Activated T-cell treated with anti-CD3 and anti-CD28 coated beads for 4 hours (primary cell): ENCODE measurements at places on chromosomes 16 and 17.
A peak's percentile ranks its signal among the peaks of the same experiment; 100 is the strongest.

- peak; percentile 9 for DNase-seq
Observed at GRCh38 chr16:84013787-84014569, 28.6 kb downstream of the SLC38A8 start.

DNA sequence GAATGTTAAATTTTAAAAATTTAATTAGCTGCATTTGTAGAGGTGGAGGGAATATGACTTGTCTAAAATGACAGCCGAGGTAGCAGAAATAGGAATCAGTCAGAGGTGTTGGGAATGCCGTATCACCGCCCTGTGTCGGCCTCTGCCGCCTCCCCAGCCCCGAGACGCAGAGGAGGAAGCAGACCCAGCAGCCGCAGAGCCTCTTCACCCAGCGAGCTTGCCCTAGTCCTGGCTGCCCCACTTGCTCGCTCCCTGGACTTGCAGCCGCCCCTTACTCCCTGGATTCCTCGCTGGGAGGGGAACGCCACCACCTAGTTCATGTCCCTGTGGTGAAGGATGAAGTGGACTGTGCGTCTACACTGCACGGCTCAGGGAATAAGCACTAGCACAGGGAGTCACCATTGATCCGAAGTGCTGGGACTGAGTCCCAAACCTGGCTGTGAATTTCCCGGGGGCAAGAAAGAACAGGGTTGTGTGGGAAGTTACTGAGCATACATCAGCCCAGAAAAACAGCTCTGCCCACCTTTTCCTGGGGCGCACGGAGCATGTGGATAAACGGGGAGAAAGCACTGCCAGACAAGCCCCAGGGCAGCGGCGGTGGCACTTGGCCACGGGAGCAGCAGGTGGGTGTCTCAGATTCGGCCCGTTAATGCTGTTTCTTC lies 76.8 kb downstream of the RPTOR start:
- no peak for DNase-seq

DNA sequence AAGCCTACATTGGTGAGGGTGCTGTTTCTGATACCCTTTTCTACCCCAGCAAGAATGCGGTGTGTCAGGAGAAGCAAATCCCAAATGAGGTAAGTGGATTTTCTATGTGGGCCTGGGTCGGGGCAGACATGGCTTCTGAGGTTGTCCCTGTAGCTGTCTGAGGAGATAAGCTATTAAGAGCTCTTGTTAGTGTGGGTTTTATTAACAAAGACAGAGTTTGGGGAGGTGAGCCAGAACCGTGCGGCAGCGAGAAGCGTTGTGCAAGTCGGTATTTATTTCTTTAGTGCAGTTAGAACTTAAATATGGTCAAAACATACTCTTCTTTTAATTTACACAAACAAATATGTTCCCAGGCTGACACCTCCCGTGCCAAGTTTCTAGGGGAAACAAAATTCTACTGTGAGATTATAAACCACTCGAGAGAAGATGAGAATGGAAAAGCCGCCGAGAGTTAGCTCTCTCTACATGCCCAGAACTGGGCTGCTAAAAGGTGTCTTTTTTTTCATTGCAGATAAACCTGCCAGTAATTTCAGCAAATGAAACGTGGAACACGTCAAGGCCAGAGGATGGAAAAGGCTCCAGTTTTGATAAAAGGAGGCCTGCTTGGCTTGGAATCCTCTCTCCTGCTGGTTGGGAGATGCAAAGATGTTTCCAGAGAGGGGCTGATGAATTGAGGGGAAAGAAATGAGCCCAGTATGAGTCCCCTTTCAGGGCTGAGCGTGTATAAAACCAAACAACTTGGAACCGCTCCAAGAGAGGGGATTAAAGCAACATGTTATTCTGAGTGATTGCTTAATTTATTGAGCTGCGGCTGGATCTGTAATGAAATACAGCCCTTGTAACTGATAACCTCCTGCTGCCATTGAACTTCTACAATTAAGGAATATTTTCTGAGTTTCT lies 254.6 kb downstream of the MRTFB start:
- no peak for DNase-seq

DNA sequence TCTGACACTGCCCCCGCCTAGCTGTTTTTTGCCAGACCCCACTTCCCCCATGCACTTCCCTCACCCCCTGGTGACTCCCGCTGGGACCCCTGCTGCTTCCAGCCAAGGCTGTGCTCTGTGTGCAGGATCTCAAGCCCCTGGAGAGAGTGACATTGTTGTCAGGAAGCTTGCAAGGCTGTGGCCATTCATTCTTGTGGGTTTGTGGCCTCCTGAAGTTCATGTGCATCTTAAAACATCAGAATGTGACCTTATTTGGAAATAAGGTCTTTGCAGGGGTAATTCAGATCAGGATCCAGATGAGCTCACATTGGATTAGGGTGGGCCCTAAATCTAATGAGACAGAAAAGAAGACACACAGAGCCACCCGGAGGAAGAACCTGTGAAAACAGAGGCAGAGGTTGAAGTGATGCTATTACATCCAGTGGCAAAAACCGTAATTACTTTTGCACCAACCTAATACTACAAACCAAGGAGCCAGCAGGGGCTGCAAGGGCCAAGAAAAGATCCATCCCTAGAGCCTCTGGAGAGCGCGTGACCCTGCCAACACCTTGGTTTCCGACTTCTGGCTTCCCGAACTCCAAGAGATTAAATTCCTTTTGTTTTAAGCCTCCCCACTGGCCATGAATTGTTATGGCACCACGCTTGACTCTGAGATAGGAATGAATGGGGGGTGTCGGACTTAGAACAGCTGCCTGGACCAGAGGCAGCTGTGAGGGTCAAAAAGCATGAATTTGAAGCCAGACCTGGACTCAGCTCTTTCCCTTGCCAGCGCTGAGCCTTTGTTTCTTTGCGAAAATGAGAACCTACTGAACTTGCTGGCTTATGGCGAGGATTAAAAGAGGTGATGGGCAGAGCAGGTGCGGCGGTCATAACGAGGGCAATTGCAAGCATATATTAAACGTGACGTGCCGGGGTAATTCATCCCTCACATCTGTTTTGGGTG lies 75.5 kb downstream of the BMERB1 start:
- DNase-seq, result no peak

DNA sequence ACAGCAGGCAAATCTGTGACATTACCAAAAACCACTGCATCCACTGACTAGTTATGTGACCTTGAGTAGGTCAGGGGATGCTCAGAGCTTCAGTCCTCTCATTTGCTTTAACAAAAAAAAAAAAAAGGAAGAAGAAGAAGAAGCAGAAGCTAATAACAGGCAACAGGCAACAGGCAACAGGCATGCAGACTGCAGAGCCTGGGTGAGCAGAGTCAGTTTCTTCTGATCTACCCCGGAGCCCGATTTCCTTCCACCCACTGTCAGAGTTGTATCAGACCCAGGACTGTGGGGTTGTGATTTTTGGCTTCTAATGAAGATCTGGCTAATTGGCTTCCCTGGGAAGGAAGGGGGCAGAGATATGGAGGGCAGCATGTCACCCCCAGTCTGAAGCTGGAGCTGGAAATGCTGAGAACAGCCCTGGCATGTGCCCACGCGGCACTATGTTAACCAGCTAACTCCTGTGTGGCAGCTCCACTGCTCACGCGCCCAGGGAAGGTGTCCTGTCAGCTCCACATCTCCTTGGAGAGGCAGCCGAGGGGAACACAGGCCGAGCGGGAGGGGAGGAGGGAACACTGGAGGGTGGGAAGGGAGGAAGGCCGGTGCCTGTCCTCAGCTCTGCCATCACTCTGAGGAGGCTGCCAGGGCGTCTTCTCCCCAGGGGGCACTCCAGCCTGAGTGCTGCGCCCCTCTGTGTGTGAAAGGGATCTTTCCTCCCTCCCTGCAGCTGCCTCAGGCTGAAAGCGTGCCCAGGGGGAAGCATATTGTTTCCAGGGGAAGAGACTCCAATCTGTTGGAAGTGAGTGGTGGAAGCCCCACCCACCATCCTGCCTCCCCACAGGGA lies 17.6 kb downstream of the SRCIN1 start:
- no peak for DNase-seq

DNA sequence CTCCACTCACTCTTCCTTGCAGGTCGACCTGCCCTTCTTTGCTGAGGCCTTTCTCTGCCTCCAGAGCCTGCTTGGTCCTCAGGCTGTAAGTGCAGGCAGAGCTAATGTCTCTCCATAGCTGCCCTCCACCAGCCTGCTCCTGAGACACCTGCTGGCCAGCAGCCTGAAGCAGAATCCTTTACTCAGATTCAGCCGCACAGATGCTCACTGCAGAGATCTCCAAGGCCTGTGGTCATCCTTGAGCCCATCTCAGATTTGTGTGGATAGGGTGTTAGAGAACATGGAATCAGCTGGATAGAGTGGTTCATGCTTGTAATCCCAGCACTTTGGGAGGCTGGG lies 11.5 kb downstream of the DEXI start:
- no peak for DNase-seq

- DNase-seq, result no peak
Observed at GRCh38 chr17:49996121-49996494, 1.1 kb upstream of the DLX3 start.

- DNase-seq, result peak; percentile 31
Observed at GRCh38 chr16:89031715-89032659, 55.0 kb upstream of the CBFA2T3 start.

- DNase-seq, result no peak
Observed at GRCh38 chr17:42669977-42670788, 6.6 kb downstream of the PLEKHH3 start.

- DNase-seq, result no peak
Observed at GRCh38 chr16:19710991-19711545, 7.0 kb downstream of the KNOP1 start.

DNA sequence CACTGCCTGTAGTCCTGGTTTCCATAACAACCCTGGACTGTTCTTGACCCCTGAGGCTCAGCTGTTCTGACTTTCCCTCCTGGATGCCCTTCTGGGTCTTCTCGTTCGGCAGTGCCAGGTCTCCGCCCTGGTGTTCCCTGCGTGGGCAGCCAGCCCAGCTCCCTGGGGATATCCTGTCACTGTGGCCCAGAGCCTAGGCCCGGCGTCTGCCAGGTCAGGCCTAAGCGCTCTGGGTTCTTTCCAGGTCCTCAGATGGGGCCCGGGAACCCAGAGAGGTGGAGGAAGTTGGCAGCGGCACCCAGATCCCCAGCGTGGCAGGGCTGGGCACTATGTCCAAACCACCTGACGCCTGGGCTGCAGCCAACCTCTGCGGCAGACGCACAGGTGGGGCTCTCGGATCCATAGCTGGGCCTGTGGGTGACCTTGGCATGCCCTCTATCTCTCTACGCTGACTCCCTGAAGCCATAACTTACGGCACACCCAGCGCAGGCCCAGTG lies 12.5 kb upstream of the ATP2A3 start:
- no peak for DNase-seq

- DNase-seq, result no peak
Observed at GRCh38 chr16:17354685-17355084, 116.1 kb downstream of the XYLT1 start.
